ENCODE measurements at places on chromosomes 7 and 10. TPM values are rescaled to one million over a fixed set of nuclear protein-coding genes. Genes with fewer than 3 reads are reported as not detected.

The PDK4 gene
- not detected for total RNA-seq

The NKX1-2 gene
- total RNA-seq, result not detected

The SNX8 gene
- total RNA-seq, result 31.7 TPM

The DYDC1 gene
- not detected for total RNA-seq

The POM121L12 gene
- total RNA-seq, result not detected

The CALHM1 gene
- not detected for total RNA-seq

The RBM48 gene
- 13.4 TPM for total RNA-seq

GRCh38 chr10:77533146-77533886, 104.3 kb downstream of the KCNMA1 start:
- DNase-seq, result no peak

DNA sequence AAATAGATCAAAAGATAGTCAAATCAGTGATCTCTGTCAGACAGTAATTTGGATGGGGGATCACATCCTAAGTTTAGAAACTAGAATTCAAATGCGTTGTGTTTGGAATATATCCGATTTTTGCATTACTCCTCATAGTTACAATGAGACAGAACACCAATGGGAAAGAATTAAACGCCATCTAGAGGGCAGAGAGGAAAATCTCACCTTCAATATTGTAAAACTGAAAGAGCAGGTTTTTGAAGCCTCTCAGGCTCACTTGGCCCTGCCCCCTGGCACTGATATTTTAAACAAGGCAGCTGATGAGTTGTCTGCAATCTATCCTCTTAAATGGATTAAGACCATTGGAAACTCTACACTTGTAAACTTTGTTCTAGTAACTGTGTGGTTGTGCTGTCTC, 17.7 kb downstream of the FRG2B start:
- DNase-seq, result no peak
